Central memory CD8-positive, alpha-beta T cell (primary cell): ENCODE measurements at places on chromosomes 12 and 14.

GRCh38 chr12:75713434-75713833 is 202.0 kb upstream of the KRR1 start:
- DNase-seq, result no peak

DNA sequence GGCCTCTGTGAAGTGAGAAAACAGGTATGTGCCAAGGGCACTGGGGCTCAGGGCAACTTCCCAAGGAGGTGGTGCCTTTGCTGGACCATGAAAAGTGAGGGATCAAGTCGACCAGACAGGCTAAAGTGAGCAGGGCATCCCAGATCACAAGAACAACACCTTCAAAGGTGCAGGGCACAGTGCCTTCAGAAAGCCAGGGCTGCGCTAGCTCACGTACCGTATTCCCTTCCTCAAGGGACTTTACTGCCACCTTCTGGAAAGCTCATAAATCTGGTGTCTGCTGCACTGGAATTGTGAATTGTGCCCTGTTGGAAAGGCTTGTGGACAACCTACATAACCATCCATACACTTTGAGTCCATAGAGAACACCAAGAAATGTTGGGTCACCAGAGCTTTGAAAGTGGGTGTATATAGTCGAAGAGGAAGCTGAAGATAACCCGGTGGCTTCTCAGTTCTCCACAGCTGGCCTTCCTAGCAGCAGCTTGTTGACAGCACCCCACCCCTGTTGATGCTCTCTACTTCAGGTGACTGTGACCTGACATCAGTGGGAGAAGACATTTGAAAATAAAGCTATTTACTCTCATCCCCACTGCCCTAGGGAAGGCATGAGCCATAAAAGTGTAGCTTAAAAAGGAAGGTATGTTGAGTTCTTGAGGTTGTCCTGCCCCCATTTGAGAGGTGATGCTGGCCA is 24.5 kb downstream of the FIGNL2 start:
- no peak for DNase-seq

DNA sequence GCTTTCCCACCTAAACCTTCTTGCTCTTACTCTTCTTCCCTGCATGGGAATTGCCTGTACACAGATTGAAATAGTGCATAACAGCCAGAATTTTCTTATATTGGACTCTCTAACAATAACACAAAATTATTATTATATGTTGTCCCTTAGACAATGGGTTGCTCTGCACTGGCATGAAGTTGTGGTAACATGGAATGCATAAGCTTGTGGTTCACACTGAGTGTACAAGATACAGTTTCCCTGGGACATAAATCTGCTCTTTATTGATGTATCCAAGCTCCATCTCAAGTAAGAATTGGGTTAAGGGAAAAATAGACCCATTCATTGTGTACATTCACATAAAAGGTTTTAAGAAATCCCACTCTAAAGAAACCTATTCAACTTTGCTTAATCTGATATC is 114.4 kb upstream of the NTF3 start:
- DNase-seq, result no peak

DNA sequence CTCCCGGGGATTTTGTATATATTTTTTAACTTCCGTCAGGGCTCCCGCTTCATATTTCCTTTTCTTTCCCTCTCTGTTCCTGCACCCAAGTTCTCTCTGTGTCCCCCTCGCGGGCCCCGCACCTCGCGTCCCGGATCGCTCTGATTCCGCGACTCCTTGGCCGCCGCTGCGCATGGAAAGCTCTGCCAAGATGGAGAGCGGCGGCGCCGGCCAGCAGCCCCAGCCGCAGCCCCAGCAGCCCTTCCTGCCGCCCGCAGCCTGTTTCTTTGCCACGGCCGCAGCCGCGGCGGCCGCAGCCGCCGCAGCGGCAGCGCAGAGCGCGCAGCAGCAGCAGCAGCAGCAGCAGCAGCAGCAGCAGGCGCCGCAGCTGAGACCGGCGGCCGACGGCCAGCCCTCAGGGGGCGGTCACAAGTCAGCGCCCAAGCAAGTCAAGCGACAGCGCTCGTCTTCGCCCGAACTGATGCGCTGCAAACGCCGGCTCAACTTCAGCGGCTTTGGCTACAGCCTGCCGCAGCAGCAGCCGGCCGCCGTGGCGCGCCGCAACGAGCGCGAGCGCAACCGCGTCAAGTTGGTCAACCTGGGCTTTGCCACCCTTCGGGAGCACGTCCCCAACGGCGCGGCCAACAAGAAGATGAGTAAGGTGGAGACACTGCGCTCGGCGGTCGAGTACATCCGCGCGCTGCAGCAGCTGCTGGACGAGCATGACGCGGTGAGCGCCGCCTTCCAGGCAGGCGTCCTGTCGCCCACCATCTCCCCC is 777 bp downstream of the ASCL1 start:
- DNase-seq, result no peak

- DNase-seq, result no peak
Observed at GRCh38 chr12:19382111-19382526, 57.2 kb upstream of the AEBP2 start.

DNA sequence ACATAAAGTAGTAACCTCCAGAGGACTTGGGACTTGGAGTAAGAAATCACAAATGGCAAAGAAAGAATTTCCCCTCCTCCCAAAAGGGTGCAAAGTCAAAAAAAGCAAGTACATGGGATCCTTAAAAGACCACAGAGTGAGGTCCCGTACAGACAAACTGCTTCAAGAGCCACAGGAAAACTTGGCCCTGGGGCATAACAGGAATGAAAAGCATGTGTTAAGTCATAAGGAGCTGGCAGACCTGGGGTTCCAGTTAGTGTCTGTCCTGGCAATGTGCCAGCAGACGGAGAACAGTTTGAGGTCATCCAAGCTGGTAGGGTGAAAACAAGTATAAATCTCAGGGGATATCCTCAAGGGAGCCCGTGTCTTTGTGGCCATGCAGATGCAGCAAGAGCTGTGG is 73.2 kb downstream of the HSD17B6 start:
- DNase-seq, result no peak

- DNase-seq, result no peak
Observed at GRCh38 chr12:132403636-132404434, 74.4 kb upstream of the GALNT9 start.

DNA sequence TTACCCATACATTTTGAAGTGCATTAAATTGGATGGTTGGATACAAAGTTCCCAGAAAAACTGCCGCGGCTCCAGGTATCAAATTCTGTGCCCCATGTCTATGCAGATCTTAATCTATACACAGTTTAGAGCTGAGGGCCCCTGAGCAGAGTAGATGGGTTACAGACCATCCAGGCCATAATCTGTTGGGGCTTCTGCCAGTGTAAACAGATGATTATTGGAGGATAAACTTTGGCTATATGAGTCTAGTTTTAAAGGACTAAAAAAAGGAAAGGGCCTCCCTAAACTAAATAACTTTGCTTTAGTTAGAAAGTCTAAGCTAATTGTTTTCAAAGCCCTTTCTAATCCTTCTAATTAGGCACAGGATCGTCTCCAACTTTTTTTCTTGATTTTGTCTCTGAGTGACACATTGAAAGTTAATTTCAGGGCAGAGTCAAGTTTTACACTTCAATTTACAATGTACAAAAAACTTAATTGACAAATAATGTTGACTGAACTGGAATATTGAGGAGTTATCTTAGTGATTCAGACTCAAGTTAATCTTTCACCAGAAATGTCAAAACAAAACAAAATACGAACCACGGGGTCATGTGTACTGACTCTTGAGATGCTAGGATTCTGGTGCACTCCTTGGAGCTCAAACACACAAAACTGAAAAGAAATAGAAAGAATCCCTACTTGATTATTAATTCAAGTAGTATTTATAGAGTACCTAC is 133.9 kb upstream of the SCAF11 start:
- DNase-seq, result no peak

- no peak for DNase-seq
Observed at GRCh38 chr12:32102234-32102633, 4.4 kb upstream of the BICD1 start.

- no peak for DNase-seq
Observed at GRCh38 chr12:70006619-70006973, 181.6 kb downstream of the MYRFL start.

DNA sequence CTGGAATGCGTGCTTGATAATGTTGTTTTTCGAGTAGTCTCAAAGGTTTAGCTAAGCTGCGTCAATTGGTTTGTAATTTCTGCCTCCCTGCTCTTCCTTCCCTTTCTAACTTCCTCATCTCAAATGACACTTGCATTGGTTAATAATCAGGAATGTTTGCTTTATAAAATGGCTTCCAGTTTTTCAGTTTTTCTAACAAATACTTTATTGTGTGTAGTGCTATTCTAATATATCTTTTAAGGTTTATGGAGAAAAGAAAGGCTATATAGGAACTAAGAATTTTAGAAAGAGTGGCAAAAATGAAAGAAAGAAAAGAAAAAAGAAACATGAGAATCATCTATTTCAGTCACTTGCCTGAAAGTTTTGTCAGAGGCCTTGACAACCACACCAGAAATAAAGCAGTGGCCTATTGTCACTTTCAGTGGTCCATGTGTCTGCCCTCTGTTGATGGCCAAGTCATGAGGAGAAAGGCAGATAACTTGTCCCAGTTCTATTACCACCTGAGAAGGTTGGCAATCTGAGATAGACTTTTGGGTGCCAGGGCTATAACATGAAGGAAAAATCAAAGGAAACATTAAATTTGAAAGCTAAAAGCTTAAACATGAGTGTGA is 221.9 kb upstream of the KITLG start:
- DNase-seq, result no peak

GRCh38 chr12:25864306-25865276 is 93.9 kb upstream of the RASSF8 start:
- no peak for DNase-seq

- DNase-seq, result no peak
Observed at GRCh38 chr14:92635031-92635430, 113.4 kb downstream of the LGMN start.

DNA sequence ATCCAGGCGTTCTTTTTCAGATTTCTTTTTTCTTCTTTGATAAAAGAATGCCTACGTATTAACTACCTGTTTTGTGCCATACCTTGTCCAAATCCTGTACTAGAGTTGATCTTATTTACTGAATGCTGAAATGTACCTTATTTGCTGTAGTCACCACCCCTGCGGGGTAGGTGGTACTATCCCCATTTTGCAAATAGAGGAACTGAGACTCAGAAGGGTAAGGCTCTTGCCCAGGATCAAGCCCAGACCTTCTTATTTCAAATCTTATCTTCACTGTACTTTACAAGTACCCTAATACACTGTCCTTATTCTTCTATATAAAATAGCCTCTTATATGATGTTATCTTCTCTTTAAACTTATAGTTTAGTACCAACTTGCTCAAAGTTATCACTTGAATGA is 206.5 kb downstream of the SLC41A2 start:
- DNase-seq, result no peak

DNA sequence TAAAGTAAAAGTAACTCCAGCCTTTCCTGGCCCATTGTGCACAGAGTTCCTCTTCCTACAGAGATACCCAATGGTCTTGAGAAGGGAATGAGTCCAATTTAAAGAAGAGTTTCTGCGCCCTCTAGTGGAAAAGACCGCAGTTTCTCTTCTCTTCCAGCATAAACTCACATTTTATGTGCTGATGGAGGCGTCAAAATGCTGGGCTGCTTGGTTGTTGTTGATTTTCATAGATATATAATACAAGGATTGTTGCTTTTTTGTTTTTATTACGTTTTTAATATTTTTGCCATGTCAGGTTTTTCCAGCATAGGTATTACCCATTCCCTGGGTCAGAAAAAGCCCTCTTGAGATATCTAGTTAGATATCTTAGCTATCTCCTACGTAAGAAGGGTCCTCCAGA is 356.9 kb upstream of the STXBP6 start:
- no peak for DNase-seq

DNA sequence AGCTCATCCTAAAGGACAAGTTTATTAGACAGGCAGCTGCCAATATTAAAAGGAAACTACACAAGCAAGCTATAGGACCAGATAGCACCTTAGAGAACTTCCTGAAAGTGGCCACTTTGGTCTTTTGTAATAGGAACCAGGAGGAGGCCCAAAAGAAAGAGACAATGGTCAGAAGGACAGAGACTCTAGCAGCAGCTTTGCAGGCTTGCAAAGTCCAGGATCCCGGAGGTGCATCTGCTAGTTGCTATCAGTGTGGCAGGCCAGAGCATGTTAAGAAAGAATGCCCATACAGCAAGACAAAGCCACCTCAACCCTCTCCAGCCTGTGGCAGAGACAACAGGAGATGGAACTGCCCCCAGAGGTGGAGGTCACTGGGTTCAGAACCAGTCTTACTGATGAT is 23.4 kb downstream of the APOBEC1 start:
- no peak for DNase-seq

GRCh38 chr14:35808076-35808637 is 938 bp downstream of the RALGAPA1 start:
- DNase-seq, result no peak

DNA sequence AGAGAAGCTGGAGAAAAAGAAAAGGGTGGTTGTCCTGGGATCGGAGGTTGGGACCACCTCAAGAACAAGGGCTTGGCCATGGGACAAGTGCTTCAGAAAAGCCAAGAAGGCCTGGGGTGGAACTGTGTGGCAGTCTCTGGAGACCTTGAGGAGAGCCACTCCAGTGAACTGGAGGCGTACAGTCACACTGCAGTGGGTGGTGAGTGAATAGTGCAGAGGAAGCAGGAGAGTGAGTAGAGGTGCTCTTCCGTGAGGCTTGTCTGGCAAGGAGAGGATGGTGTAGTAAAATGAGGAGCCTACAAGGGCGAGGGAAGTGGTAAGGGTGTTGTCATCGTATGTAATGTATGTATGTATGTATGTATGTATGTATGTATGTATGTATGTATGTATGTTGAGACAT is 20.9 kb downstream of the RASSF3 start:
- no peak for DNase-seq

DNA sequence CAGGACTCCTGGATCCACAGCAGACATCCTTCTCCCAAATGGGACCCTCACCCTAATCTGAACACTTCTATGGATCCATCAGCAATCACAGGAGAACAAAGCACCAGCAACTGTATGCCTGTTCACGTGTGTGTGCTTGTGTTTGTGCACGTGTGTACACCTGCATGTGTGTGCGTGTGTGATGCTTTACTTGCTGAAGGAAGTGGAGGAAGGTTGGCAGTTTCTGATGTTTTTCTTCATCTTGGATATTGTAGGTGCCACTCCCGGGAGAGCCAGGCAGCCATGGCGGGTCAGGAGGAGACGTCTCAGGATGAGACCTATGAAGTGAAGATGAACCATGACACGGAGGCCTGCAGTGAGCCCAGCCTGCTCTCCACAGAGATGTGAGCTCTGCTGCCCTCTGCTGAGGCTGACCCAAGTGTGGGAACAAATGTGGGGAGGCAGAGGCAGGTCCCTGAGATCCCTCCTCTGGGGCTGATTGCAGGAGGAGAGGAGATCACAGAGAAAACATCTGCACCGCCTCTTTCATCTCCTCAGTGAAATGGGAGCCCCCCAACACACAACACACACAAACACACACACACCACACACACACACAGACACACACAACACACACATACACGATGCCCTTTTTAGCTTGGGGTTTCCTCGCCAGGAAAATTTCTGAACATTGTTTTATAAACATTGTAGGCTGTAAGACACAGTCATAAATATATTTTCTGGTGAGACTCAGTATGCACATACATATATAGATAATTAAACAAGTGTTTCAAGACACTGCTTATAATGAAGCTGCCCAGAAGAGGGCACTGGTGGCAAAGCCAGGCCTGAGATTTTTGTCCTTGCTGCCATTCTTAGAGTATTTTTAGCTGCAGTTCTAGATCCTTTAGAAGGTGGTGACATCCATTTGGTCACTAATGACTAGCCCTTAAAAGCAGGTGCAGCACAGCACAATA is 112.2 kb upstream of the FKBP4 start:
- DNase-seq, result peak; percentile 52

- no peak for DNase-seq
Observed at GRCh38 chr12:97414855-97415254, 47.7 kb upstream of the RMST start.
